ENCODE measurements at places on chromosomes 12 and 14. TPM values are rescaled to one million over a fixed set of nuclear protein-coding genes. Genes with fewer than 3 reads are reported as not detected.
A peak's percentile ranks its signal among the peaks of the same experiment; 100 is the strongest.

The MYL2 gene
- 2.7 TPM for total RNA-seq

DNA sequence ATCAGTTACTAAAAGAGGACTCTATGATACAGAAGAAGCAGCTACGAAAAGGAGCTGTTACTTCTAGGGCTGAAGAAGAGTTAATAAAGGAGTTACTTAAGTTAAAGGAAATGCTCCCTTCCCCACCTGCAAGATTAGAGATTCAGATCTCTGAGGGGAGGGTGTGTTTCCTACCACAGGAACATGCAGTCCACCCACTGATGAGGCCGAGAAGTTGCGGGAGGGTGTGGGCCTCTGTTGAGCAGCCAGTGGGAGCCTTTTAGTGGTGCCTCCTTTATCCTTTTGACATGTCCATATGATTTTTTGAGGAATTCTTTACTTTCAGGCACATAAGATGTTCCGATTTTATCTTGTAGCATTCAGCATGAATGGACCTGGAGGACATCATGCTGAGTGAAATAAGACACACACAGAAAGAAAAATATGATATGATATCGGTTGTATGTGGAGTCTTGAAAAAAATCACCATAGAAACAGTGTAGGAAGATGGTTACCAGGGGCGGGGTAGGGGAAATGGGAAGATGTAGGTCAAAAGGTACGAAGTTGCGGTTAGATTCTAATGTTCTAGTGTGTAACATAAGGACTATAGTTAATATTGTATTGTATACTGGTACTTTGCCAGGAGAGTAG lies 4.4 kb upstream of the M6PR start:
- no peak overlapping the region for H3K27ac ChIP-seq
- H3K4me1 ChIP-seq, result no peaks in the 10 kb centered on the region
- no peaks in the 10 kb centered on the region for H3K36me3 ChIP-seq
- DNase-seq, result no peak
- H3K4me3 ChIP-seq, result no peak overlapping the region

The LTBR gene
- 72.9 TPM for total RNA-seq

The SIX6 gene
- not detected for total RNA-seq

DNA sequence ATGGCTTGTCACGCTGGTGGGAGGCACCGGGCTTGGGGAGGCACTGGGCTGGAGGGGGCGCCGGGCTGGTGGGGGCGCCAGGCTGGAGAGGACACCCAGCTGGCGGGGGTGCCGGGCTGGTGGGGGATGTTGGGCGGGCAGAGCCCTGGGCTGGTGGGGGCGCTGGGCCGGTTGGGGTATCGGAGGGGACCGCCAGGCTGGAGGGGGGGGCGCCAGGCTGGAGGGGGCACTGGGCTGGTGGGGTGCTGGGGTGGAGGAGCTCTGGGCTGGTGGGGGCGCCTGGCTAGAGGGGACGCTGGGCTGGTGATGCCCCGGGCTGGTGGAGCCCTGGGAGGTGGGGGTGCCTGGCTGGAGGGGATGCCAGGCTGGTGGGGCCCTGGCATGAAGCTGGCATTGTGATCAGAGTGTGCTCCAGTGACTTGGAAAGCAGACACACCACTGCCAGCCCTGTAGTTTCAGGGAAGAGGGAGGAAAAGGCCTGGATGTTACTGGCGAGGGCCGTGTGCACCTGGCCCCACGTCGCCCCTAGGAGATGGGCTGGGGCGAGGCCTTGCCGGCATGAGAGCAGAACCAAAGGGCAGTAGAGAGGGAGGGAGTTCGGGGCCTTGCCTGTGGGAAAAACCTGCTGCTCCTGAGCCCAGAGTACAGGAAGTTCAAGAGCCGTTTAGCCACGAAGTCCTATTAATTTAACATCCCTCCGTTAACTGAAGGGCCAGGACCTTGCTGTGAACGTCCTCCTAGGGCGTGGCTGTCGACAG lies 13.1 kb downstream of the TEDC1 start:
- H3K27ac ChIP-seq, result no peak overlapping the region
- no peaks in the 10 kb centered on the region for H3K27me3 ChIP-seq
- H3K4me1 ChIP-seq, result no peaks in the 10 kb centered on the region
- H3K4me3 ChIP-seq, result no peak overlapping the region
- no peak for DNase-seq

DNA sequence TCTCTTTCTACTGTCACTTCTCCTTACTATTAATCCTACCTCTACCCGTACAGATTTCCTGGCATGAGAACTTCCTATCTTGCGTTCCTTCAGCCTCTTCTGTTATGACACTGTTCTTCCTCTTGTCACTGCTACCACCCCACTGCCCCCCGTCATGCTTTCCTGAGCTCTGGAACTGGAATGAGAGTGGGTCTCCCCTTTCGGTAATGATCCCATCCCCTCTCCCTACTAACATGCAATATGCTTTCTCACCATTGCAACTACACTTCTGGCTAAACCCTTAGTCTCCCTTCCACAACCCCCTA lies 4.9 kb upstream of the AP1G2 start:
- H3K36me3 ChIP-seq, result no peaks in the 10 kb centered on the region
- no peaks in the 10 kb centered on the region for H3K27me3 ChIP-seq
- H3K4me1 ChIP-seq, result no peaks in the 10 kb centered on the region
- H3K4me3 ChIP-seq, result no peak overlapping the region

DNA sequence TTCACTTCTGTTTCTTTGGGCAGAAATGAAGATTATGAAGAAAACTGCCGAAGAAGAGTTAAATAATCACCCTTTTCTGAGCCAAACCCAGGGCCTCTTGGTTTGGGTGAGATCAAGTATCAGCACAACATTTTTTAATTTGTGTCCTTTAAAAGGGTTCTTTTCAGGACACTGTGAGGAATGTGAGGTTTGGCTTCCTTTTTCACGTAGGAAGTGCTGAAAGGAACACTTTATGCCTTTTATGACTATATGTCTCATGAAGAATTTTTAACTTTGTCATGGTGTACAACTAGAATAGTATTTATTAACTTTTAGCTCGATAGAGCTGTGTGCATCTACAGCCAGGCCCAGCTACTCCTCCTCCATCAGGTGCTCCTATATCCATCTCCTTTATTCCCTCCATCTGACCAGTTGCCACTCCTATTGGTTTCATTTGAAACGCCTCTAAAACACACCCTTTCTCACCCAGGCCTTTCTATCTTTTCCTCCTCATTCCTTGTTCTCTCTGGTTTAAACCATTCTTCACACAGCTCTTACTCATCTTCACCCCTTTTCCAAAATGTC lies 103.6 kb upstream of the LRIG3 start:
- no peaks in the 10 kb centered on the region for H3K36me3 ChIP-seq
- H3K4me3 ChIP-seq, result no peak overlapping the region
- no peak overlapping the region for H3K27ac ChIP-seq

GRCh38 chr14:53441789-53442188 lies 288.7 kb upstream of the DDHD1 start:
- no peaks in the 10 kb centered on the region for H3K36me3 ChIP-seq
- no peak overlapping the region for H3K27ac ChIP-seq
- no peak for DNase-seq
- no peak overlapping the region for H3K4me3 ChIP-seq

DNA sequence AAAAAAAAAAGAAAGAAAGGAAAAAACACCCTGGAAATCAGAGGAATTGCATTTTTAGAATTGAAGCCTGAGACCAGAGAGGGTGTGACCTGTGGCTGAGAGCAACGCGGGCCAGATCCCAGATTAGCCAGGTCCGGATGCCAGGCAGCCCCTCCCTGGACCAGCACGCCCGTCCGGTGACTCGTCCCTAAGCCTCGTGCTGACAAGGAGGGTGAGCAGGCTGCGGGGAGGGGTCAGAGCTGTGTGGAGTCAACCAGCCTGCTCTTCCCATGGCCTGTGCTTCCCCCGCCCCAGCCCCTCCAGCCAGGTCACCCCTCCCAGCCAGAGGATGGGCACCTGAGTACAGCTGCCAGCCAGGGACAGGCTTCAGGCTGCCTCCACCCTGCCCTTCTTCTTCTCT lies 4.2 kb upstream of the KLC1 start:
- H3K27me3 ChIP-seq, result no peaks in the 10 kb centered on the region
- no peaks in the 10 kb centered on the region for H3K4me1 ChIP-seq
- no peak overlapping the region for H3K4me3 ChIP-seq
- no peaks in the 10 kb centered on the region for H3K36me3 ChIP-seq
- peak; percentile 56 for DNase-seq

GRCh38 chr12:129269756-129270495 lies 416.6 kb downstream of the GLT1D1 start:
- no peaks in the 10 kb centered on the region for H3K4me1 ChIP-seq
- no peaks in the 10 kb centered on the region for H3K36me3 ChIP-seq
- H3K27me3 ChIP-seq, result no peaks in the 10 kb centered on the region
- DNase-seq, result no peak

DNA sequence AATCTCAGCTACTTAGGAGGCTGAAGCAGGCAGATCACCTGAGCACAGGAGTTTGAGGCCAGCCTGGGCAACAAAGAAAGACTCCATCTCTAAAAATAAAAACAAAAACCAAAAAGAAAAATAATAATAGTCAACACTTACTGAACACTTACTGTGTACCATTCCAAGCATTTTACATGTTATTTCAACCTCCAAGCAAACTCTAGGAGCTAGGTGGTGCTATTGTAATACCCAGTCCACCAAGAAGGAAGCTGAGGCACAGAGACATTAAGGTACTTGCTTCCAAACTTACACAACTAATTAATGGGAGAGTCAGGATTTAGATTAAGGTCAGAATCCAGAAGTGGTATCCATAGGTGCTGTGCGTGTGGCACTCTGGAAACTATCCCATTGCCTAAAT lies 13.7 kb upstream of the OR6J1 start:
- no peak for DNase-seq
- H3K27me3 ChIP-seq, result no peaks in the 10 kb centered on the region
- no peak overlapping the region for H3K4me3 ChIP-seq
- H3K36me3 ChIP-seq, result no peaks in the 10 kb centered on the region
- H3K4me1 ChIP-seq, result no peaks in the 10 kb centered on the region

The GPR162 gene
- 2.3 TPM for total RNA-seq
